ENCODE measurements at places on chromosomes 12 and 14.

GRCh38 chr14:24367514-24368211 is at the start of gene NFATC4:
Gene NFATC4 (plus strand): TSS chr14:24368184. CDS start chr14:24368341, 157 bp downstream.
- peaks cover 41% of the 10 kb centered on the region for H3K27me3 ChIP-seq
- DNase-seq = no peak
- no peaks in the 10 kb centered on the region for H3K36me3 ChIP-seq
- no peak within 1 kb of the TSS for H3K4me3 ChIP-seq
- peaks cover 32% of the 10 kb centered on the region for H3K4me1 ChIP-seq

DNA sequence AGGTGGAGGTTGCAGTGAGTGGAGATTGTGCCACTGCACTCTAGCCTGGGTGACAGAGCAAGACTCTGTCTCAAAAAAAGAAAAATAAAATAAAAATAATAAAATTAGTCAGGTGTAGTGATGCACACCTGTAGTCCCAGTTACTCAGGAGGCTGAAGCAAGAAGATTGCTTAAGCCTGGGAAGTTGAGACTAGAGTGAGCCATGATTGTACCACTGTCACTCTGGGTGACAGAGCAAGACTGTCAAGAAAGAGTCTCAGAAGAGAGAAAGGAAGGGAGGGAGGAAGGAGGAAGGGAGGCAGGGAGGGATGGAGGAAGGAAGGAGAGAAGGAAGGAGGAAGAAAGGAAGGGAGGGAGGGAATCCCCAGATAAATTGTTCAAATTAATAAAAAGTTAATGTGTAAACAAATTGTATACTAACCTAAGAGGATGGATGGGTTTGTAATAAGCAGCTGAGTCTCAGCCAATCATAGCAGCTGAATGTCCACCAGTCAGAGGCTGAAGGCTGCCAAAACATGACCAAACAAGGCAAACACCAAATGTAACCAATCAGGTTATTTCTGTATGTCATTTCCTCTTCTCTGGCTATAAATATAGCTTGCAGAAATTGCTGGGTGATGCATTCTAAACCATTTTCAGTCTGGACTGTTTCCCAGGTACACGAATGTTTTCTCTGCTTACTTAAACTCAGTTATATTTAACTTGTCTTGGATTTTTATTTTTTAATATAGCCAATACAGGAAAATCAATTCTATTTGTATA is 6.1 kb upstream of the CDCA4 start:
- no peak overlapping the region for H3K4me3 ChIP-seq
- no peaks in the 10 kb centered on the region for H3K27me3 ChIP-seq
- H3K27ac ChIP-seq = peak overlapping the region; percentile 80
- no peaks in the 10 kb centered on the region for H3K36me3 ChIP-seq

GRCh38 chr14:104371031-104371430 is 208.5 kb upstream of the C14orf180 start:
- H3K36me3 ChIP-seq = no peaks in the 10 kb centered on the region
- H3K27me3 ChIP-seq = no peaks in the 10 kb centered on the region
- DNase-seq = no peak
- no peak overlapping the region for H3K4me3 ChIP-seq
- no peak overlapping the region for H3K27ac ChIP-seq
- no peaks in the 10 kb centered on the region for H3K4me1 ChIP-seq

- DNase-seq = no peak
- no peak overlapping the region for H3K4me3 ChIP-seq
- no peaks in the 10 kb centered on the region for H3K36me3 ChIP-seq
- no peaks in the 10 kb centered on the region for H3K27me3 ChIP-seq
Observed at GRCh38 chr12:115833704-115834103, 443.8 kb downstream of the MED13L start.

GRCh38 chr14:36518586-36519430 is 1.2 kb downstream of the NKX2-1 start:
- no peaks in the 10 kb centered on the region for H3K4me1 ChIP-seq
- H3K36me3 ChIP-seq = no peaks in the 10 kb centered on the region
- no peak for DNase-seq
- H3K27ac ChIP-seq = no peak overlapping the region
- no peak overlapping the region for H3K4me3 ChIP-seq

- no peaks in the 10 kb centered on the region for H3K36me3 ChIP-seq
- peaks cover 22% of the 10 kb centered on the region for H3K27me3 ChIP-seq
- peaks cover 7% of the 10 kb centered on the region for H3K4me1 ChIP-seq
- H3K27ac ChIP-seq = no peak overlapping the region
Observed at GRCh38 chr14:64289571-64289970, 4.6 kb downstream of the ESR2 start.

- no peaks in the 10 kb centered on the region for H3K27me3 ChIP-seq
- DNase-seq = peak; percentile 60
- no peak overlapping the region for H3K27ac ChIP-seq
- peaks cover 6% of the 10 kb centered on the region for H3K4me1 ChIP-seq
- no peaks in the 10 kb centered on the region for H3K36me3 ChIP-seq
Observed at GRCh38 chr12:31524791-31525495, 66.0 kb downstream of the DENND5B start.

DNA sequence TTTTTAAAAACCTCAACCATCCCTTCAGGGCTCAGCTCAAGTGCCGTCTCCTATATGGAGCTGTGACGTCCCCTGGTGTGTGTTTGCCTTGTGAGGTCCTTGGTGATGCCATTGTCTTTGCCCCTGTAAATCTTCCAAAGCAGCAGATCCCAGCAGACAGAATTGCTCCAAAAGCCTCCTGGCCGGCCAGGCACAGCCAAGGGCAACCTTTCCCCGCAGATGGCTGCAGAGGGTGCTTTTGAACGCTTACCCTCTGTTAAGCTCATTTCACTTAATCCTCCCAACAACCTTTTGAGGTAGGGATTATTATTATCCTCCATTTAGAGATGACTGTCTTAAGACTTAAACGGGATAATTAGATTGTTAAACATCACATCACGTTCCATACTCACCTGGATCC is 51.4 kb downstream of the RFX4 start:
- DNase-seq = no peak
- no peaks in the 10 kb centered on the region for H3K4me1 ChIP-seq
- H3K27ac ChIP-seq = no peak overlapping the region
- peaks cover 1% of the 10 kb centered on the region for H3K27me3 ChIP-seq
- H3K36me3 ChIP-seq = no peaks in the 10 kb centered on the region

DNA sequence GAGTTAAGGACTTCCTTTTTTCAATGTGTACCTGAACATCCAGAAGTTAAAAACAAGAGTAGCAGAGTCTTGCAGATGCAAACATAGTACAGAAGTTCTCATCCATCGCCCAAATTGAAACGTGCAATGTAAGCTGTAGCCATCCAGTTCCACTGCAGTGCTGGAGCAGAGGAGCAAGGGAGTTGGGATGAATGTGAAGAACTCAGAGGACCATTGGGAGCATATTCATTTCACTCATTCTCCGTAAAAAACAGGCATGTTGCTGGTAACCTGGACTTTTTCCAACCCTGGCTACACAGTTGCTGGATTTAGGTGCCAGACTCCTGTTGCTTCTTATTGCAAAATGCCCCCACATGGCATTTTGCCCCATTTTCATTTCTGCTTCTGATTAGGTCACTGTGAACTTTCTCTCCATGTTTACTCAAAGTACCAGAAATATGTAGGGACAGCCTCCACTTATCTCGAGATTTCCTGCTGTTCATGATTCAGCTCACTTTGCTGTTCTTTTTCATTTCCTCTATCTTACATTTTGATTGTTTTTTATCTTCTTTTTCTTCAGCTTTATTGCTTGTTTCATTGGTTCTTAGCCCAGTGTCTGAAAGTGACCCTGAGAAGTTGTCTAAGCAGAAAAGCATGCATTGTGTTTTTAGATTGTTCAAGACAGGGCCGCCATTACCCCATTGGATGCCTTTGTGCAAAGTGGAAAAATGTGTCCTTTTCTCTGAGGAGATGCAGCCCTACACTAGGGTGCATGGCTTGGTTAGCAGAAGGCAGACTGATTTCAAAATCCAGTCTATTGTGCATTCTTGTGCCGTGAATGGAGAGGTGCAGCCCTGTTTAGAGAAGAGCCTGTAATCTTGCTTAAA is 109.0 kb upstream of the AMIGO2 start:
- no peak for DNase-seq
- H3K4me1 ChIP-seq = peaks cover 26% of the 10 kb centered on the region
- no peaks in the 10 kb centered on the region for H3K27me3 ChIP-seq
- H3K36me3 ChIP-seq = no peaks in the 10 kb centered on the region
- H3K27ac ChIP-seq = no peak overlapping the region

DNA sequence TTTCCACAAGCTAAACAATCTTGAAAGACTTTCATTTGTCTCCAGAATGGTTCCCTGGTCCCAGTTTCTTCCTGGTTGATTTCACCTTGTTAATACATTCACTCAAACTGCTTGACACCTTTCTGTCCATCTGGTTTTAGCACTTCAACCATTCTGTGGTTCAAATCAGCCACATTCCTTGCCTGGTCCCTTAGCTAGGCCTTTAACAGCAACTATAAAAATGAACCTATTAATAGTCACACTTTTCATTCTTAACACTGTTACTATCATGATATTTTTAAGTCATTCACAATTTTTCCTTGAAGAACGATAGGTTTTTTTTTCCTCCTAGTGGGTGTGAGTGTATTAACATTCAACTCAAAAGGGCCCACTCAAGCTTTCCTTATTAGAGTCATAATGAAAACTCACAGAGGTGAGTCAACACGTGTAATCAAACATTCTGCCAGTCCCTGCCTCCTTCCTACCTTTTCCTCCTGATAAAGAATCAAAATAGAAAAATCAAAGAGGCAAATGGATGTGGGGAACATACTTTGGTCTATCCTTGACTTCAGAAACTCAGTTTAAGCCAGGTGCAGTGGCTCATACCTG is 34.4 kb upstream of the CCNT1 start:
- no peak for DNase-seq
- H3K36me3 ChIP-seq = no peaks in the 10 kb centered on the region
- no peaks in the 10 kb centered on the region for H3K4me1 ChIP-seq

DNA sequence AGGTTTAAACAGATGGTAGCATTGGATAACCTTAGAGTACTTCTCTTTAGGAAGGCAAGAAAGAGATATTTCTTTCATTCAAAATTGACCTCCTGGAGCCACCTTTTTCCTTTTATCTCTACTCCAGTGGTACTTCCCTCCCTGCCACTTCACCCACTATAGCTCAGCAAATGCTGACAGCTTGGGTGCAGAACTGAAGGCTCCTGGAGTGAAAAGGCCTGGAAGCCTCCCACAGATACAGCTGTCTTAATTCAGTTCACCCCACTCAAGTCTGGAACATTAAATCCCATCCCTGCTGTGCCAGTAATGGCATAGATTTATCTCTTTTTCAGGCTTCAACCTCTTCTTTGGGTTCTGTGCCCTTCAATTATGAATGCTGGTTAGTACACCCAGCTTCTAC is 140.3 kb downstream of the NEDD1 start:
- no peaks in the 10 kb centered on the region for H3K36me3 ChIP-seq
- H3K27ac ChIP-seq = no peak overlapping the region
- no peaks in the 10 kb centered on the region for H3K27me3 ChIP-seq
- H3K4me1 ChIP-seq = no peaks in the 10 kb centered on the region
- no peak for DNase-seq

All from CD14-positive monocyte (primary cell).